Skin of body (tissue), 3 donors: ENCODE measurements at places on chromosomes 7 and 10. TPM values are rescaled to one million over a fixed set of nuclear protein-coding genes. Genes with fewer than 3 reads are reported as not detected.

Gene RET
- 9.3 TPM for total RNA-seq

Gene SRRM3
- total RNA-seq, result 0.99 TPM

Gene PRPS1L1
- total RNA-seq, result not detected

Gene CTBP2
- 36.7 TPM for total RNA-seq

Gene SPDYE8
- total RNA-seq, result 0.10 TPM

Gene C10orf67
- 0.30 TPM for total RNA-seq

Gene NPC1L1
- total RNA-seq, result 0.30 TPM

Gene HEPACAM2
- total RNA-seq, result 0.89 TPM

Gene ASAH2B
- total RNA-seq, result 3.4 TPM

Gene TMEM72
- 0.10 TPM for total RNA-seq

Gene TEX47
- not detected for total RNA-seq

Gene SFTPA1
- total RNA-seq, result not detected
